ENCODE measurements at places on chromosomes 5 and 9. TPM values are rescaled to one million over a fixed set of nuclear protein-coding genes. Genes with fewer than 3 reads are reported as not detected.

DNA sequence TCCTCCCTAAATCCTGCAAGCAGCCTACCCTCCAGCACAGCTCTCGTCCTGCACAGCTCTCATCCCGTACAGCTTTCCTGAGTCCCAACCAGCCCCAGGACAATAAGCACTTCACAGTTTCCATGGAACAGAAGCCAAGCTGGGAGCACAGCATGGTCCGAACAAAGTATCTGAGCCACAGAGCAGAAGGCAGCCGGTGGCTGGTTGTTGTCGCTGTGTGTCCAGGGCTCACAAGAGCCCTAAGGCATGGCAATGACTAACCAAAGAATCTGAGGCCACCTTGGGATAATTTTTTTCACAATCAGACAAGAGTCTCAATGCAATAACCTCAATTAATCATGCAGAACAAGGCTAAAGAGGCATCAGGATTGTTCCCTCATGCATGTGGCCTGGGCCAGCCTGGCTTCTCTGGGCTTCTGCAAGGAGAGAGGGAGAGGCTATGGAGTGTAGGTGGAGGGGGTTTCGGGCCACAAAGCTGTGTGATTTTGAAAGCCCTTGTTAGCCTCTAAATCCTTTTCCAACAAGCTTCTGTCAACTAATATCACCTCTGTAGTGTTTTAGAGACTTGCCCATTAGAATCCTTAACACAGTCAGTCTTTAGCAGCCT is 323.4 kb downstream of the PIK3R1 start:
- DNase-seq = no peak

Gene GABRA1
- not detected for total RNA-seq

- no peak for DNase-seq
Observed at GRCh38 chr5:96064877-96065276, 103.2 kb upstream of the ELL2 start.

GRCh38 chr9:127064335-127064734 is 58.1 kb downstream of the ANGPTL2 start:
- DNase-seq = no peak

Measured in upper lobe of right lung (tissue), 1 donor.